Fibroblast of upper back skin (primary cell): ENCODE measurements at places on chromosomes 2 and 18.

- DNase-seq = no peak
Observed at GRCh38 chr2:104975371-104975770, 62.5 kb upstream of the MRPS9 start.

GRCh38 chr2:80348953-80349352 lies 44.4 kb upstream of the LRRTM1 start:
- no peak for DNase-seq

GRCh38 chr2:220981926-220982325 lies 590.2 kb downstream of the EPHA4 start:
- DNase-seq = no peak

DNA sequence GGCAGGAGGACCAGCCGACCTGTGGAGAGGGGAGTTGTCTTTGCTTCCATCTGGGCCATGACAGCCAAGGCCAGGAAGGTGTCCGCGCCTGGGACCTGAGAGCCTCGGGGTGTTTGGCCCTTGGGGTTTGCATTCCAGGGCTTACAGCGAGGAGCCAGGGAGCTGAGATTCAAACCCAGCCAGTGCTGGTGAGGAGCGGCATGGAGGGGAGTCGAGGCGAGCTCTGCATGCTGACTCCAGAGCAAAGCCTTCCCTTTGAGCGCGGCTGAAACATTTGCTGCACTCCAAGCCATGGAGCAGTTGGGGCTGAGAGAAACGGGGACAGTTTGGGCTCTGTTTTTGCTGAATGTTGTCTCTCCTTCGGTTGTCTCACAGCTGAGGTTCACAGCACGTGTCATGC lies 77.4 kb downstream of the TWIST2 start:
- no peak for DNase-seq

GRCh38 chr2:10433947-10434885 lies 13.9 kb downstream of the ODC1 start:
- no peak for DNase-seq
